ENCODE measurements at places on chromosomes 4 and X. TPM values are rescaled to one million over a fixed set of nuclear protein-coding genes. Genes with fewer than 3 reads are reported as not detected.

Gene SSX4B
- not detected for total RNA-seq

GRCh38 chr4:109998867-109999584 is 86.3 kb downstream of the EGF start:
- peak; percentile 42 for DNase-seq

DNA sequence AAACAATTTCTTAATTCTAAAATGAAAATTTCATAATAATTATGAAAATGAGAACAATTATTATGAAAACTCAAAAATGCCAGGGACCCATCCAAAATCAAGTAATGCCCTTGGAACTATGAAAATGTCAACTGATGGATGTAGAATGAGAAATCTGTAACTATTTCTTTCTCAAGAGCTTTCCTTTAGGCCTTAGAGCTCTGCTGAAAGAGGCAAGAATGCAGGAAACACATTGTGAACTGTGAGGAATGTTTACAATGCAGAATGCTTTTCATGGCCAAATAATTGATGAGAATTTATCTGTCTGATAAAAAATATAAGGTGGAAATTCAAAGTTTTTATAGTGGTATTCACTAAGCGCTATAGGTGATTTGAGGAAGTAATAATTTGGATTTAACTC is 207.1 kb upstream of the PCDH18 start:
- DNase-seq = no peak

DNA sequence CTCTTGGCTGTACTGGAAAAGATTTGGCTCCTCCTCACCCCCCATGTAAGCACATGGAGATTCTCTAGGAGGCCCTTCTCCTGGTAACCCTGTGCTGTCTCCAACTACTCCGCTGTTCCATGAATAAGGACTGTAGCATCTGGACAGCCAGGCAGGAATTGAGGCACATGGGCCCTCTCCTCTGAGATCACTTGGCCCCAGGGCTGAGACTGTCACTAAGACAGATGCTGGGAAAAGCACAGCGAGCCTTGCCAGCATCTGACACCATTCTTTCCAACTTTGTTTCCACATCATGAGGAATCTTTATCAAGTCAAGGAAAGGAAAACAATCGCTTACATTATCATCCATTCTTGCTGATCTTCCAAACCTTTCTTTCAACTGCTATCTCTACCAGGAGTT is 222.6 kb upstream of the INTU start:
- DNase-seq = no peak

GRCh38 chrX:50973199-50973598 is 62.7 kb downstream of the BMP15 start:
- no peak for DNase-seq
